Activated naive CD4-positive, alpha-beta T cell treated with anti-CD3 and anti-CD28 coated beads, Interleukin-2, amount 50 U/mL, for 72 hours (primary cell): ENCODE measurements at places on chromosomes 1 and 21.

GRCh38 chr1:184383772-184384323 is 3.0 kb upstream of the C1orf21 start:
- DNase-seq: no peak

- no peak for DNase-seq
Observed at GRCh38 chr1:30761381-30762151, 4.0 kb upstream of the LAPTM5 start.

DNA sequence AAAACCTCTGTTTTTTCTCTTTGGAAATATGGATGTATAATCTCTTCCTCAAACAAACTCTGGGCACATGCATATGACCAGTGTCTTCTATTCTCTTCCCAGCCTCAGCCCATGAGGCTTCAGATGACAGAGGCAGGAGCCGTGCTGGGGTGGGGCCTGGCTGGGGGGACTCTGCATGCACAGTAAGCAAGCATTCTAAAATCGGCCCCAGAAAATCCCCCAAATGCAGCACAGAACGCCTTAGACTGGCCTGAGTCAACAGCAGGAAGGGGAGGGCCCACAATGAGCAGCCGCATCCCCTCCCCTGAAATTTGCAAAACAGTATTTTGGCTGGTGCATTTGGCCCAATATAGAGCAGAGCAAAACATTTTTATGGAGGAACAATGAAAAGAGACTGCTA is 47.8 kb downstream of the ITPKB start:
- DNase-seq: no peak

DNA sequence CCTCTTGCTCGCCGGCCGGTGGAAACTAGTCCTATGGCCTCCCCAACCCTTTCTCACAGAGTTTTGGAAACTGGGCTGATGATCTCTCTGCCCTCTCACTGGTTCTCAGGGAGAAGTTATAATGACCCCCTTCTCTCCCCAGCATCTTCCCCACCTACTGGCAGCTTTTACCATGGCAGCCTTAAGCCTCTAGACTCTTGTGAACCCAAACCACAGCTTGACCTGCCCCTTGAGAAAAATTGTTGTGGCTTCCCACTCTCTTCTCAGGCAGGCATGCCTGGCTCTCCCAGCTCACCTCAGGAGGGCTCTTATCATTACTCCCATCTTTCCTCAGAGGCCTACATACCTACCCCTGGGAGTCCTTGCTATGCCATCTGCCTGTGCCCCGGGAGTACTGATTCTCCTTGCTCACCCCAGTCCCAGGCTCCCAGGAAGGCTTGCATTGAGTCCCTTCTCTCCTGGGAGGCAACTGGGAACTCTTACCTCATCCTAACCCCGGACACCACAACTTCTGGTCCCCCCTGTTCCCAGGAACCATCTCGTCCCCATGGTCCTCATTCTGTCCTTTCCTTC is 1.6 kb downstream of the NSUN4 start:
- DNase-seq: no peak

GRCh38 chr1:37951041-37951782 is 4.4 kb upstream of the INPP5B start:
- DNase-seq: no peak
